ENCODE measurements at places on chromosomes 7 and 10.

- peak; percentile 12 for ATAC-seq
Observed at GRCh38 chr10:6027929-6028328, 34.2 kb downstream of the IL2RA start.

DNA sequence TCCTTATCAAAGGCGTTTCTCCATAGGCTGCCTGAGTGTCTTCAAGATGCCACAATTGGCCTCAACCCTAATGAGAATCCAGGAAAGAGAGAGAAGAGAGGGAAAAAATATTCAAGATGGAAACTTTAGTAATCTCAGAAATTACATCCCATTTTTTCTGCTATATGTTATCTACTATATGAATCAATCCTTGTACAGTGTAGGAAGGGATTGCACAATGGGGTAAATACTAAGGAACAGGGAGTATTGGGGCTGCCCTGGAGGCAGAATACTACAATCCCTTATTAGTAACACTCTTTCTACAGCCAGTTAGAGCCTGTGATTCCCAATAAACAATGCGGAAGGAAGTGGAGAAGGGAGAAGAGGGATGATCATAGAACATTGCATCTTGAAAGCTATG is 27.9 kb downstream of the TFPI2 start:
- no peak for ATAC-seq

DNA sequence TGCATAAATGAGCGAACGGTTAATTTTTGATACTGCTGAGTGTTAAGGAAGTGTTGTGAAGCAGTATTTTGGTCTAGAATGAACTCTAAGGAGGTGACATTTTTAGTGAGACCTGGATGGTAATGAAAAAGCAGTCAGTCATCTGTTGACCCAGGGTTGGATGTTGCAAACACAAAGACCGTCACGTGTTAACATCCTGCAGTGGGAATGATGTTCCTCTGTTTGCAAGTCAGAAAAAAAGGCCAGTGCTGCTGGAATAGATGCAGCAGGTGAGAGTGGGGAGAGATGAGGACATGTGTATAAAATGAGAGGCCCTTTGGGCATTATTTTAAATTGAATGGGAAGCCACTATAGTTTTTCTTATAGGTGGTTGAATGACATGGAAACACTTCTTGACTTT is 39.3 kb downstream of the INSYN2A start:
- ATAC-seq: no peak

DNA sequence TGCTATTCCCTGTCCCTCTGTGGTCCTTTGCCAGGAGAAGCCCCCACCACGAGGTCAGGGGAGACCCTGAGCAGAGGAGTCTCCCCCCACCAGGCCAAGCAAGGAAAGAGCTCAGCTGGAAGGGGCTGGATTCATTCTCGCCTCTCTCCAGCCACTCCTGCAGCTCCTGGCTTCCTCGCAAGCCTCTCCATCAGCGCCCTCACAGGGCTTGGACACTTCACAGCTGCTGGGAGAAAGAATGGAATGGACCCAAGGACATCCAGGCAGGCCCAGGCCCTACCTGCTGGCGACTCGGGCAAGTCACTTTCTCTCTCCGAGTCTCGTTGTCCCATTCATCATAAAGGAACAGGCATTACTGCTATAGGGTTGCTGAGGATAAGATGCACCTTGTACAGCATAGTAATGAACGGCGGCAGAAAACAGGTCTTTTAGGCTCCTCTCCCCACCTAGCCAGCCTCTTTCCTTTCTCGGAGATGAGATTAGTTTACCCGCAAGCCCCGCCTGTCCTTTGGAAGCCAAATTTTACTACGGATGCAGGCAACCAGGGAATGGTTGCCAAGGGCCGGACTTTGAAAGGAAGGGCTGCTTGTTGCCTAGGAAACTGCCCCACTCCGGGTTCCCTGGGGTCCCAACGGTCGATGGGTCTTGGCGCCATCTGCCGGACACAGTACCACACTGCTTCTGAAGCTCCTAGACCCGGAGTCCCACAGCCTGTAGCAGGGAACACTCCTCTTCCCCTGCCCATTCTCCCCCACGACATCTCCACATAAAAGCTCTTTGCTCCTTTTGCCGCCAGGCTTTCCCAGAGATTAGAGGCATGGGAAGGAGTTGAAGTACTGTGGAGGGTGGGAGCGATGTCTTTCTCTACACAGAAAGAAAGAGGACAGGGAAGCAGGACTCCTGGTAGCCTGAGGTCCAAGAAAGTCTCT is 22.3 kb downstream of the IMPDH1 start:
- ATAC-seq: peak; percentile 79

GRCh38 chr10:131928248-131929095 is 27.7 kb downstream of the PPP2R2D start:
- peak; percentile 70 for ATAC-seq

DNA sequence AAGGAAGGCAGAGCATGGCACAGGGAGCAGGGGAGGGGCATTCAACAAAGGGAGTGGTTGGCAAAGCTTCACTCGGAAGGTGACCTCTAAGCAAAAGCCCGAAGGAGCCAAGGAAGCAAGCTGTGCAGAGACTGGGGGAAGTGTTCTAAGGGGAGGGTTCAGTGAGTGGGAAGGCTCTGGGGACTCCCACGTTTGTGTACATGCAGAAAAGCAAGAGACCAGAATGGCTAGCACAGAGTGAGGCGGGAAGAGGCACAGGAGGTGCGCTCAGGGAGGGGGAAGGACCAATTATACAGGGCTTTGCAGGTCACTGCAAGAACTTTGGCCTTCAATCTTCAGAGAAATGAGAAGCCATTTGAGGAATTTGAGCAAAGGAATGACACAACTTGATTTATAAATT is 7.4 kb downstream of the ARHGAP21 start:
- ATAC-seq: no peak

GRCh38 chr10:7146189-7146588 is 264.6 kb downstream of the SFMBT2 start:
- no peak for ATAC-seq

DNA sequence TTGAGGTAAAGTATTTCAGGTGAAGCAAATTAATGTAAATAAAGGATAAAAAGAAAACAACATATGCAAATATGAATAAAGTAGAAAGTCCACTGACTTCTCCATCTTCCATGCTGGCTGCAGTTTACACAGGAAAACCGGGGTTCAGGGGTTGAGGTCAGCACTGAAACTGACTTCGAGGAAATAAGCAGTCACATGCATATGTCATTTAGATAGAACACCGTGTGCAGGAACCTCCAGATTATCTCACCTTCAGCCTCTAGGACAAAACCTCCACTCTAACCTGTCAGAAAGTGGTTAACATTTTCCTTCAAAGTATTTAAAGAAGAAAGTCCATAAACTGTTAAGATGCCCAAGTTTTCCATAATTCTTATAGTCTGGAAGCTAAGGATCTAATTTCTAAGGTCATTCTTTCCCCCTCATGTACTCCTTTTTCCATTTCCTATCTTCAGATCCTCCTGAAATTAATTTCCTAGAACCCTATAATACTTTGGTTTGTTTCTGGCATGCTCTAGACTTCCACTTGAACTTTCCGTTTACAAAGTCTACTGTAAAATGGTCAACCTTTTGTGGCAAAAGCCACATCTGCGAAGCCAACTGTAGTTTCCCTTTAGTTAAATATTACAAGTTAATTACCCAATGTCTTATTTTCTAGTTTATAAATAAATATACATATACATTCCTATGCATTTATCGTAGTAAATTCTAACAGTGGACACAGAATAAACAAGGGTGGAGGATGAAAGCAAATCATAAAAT is 173.3 kb downstream of the RAPGEF5 start:
- no peak for ATAC-seq

- no peak for ATAC-seq
Observed at GRCh38 chr10:133142523-133143199, 17.4 kb upstream of the KNDC1 start.

GRCh38 chr10:69437321-69438259 is 13.7 kb upstream of the TSPAN15 start:
- ATAC-seq: no peak

- ATAC-seq: no peak
Observed at GRCh38 chr10:28256776-28257175, 46.1 kb downstream of the MPP7 start.

- no peak for ATAC-seq
Observed at GRCh38 chr7:99188221-99188620, 19.7 kb downstream of the KPNA7 start.

- no peak for ATAC-seq
Observed at GRCh38 chr10:7886056-7886455, 67.8 kb downstream of the TAF3 start.

DNA sequence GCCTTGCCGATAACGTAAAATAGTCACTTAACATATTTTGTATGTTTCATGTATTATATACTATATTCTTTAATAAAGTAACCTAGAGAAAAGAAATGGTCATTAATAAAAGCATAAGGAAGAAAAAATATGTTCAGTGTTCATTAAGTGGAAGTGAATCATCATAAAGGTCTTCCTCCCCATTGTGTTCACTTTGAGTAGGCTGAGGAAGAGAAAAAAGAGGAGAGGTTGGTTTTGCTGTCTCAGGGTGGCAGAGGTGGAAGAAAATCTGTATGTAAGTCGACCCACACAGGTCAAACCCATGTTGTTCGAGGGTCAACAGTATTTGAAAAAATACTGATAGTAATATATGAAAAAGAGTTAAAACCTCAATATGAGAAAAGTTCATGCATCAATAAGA is 90.3 kb downstream of the GLCCI1 start:
- ATAC-seq: no peak

DNA sequence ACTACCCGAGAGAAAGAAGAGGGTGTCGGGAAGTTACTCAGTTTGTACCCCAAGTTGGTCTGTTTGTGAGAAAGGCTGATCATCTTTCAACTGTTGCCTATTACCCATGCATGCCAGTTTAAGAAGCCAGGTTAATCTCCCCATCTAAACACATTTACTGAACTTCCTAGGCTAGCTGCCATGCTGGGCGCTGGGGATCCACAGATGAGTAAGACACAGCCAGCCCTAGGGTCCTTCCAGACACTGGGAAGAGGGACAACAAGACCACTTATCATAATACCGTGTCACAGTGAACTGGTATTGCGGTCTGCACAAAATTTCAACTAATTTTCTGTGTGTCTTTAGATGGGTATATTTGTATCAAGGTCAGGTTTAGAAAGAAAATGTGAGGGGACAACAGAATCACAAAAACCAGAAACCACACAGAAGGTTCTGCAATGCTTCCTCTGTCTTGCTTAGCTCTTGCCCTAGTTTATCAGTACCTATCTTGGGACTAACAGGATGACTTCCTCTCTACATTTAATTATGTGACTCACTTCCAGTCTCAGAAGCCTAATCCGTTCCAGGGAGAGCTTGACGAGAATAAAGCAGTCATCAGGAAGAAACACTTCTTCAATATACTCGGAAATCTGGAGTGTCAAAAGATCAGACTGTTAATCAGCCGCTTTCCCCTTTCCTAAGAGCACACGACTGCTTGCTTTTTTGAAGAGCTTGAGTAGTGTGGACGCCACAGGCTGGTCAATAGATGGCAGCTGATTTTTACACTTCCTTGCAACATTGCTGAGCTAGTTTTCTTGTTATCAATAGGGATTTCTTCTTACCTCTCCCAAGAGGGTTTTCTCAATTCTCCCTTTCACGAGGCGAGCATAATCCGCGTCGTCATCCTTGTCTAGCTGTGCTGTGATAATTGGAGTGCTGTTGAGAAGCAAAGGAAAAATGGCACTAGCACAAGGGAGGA is 45.7 kb downstream of the POLR3A start:
- no peak for ATAC-seq

DNA sequence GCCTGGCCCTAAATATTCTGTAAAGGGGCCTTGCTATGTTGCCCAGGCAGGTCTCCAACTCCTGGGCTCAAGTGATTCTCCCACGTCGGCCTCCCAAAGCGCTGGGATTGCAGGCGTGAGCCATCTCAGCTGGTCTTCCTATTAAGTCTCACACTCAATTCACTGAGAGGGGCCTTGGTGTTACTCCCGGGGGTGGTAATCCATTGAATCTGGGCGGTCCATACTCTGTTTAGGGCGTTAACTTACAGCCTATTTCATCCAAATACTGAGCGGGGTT is 665 bp upstream of the SRRT start:
- no peak for ATAC-seq

- ATAC-seq: no peak
Observed at GRCh38 chr10:10849306-10849705, 168.4 kb upstream of the CELF2 start.

DNA sequence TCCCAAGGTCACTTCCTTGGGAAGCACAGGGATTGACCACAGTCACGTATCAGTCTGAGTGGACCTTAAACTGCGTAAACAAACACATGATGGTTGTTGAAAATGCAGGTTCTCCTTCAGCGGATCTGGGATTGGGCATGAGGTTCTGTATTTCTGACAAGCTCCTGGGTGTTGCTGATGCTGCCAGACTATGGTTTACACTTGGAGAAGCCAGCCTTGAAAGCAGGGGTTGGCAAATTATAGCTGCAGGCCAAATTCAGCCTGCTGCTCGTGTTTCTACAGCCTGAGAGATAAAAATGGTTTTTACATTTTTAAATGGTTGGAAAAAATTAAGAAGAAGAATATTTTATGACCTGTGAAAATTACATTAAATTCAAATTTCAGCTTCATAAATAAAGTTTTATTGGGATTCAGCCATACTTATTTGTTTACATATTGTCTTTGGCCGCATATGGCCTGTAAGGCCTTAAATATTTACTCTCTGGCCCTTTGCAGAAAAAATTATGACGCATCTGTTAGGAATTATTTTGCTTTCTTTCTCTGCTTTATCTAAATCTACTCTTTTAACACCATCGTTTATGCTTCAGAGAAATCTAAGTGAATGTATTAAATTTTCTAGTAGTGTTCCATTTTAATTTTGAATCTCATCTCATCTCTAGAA is 109.6 kb downstream of the SH2D4B start:
- ATAC-seq: no peak

DNA sequence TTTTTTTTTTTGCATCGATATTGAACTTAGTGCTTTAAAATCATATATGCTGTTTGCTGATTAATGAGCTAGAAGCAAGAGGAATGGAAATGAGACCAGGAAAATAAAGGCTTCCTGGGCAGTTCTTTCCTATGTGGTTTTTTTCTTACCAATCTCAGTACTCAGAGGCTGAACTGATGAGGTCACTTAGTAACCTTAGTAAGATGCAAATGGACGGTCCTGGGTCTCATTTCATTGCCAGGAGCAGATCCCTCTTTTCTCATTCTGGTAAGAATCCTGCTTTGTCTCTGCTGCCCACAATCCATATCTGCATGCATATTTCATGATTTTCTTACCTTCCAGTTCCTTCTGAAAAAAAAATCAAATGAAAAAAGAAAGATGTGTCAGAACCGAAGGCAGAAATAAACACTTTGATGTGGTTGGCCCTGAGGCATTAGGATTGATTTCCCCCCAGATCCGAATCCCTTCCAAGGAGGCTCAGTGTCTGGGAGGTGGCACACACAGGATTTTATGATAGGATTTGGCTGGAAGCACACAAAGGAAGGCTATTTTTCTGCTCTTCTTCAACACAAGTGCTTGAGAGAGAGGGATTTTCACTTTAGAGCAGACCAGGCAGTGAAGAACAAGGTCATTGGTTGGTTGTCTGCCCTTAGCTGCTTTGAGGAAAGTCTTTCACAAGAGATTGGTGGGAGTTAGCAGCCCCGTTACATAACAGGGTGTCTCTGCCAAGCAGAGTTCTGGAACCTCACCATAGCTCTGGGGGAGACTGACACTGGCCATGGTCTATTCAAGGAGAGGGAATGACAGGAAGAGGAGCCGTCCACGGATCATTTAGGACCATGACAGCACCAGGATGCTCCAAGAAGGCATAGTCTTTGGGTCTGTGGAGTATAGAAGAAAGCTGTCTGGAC is 150.0 kb downstream of the CAMK1D start:
- no peak for ATAC-seq
